Thoracic aorta (tissue), 2 donors: ENCODE measurements at places on chromosomes 4 and X. TPM values are rescaled to one million over a fixed set of nuclear protein-coding genes. Genes with fewer than 3 reads are reported as not detected.

DNA sequence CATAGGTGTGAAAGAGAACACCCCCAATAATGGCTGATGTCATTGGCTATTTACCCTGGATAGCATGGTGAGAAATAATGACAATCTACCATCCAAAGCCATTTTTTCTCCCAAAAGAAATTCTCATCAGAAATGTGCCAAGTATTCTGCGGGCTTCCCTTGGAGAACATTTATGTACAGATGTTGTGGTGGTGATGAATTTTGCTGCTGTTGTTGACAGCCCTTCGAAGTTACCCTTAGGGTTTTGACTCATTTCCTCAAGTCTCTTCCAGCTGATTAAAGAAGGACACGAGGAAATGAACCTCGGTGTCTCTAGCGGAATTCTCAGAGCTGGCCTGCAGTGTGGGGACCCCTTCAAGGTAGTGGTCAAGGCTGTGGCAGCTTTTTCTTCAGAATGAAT lies 3.4 kb downstream of the KIT start:
- H3K4me1 ChIP-seq = peaks cover 7% of the 10 kb centered on the region
- no peaks in the 10 kb centered on the region for H3K27me3 ChIP-seq
- H3K4me3 ChIP-seq = no peak overlapping the region
- H3K36me3 ChIP-seq = no peaks in the 10 kb centered on the region

GRCh38 chrX:874061-874460 lies 243.5 kb downstream of the SHOX start:
- H3K4me1 ChIP-seq = no peaks in the 10 kb centered on the region
- H3K27me3 ChIP-seq = no peaks in the 10 kb centered on the region
- DNase-seq = no peak
- no peaks in the 10 kb centered on the region for H3K36me3 ChIP-seq
- H3K4me3 ChIP-seq = no peak overlapping the region

The HTN1 gene
- not detected for total RNA-seq

- no peak overlapping the region for H3K4me3 ChIP-seq
- H3K27me3 ChIP-seq = no peaks in the 10 kb centered on the region
- no peak overlapping the region for H3K27ac ChIP-seq
Measured at GRCh38 chr4:172546782-172547181, 621.8 kb upstream of the GALNT7 start.

DNA sequence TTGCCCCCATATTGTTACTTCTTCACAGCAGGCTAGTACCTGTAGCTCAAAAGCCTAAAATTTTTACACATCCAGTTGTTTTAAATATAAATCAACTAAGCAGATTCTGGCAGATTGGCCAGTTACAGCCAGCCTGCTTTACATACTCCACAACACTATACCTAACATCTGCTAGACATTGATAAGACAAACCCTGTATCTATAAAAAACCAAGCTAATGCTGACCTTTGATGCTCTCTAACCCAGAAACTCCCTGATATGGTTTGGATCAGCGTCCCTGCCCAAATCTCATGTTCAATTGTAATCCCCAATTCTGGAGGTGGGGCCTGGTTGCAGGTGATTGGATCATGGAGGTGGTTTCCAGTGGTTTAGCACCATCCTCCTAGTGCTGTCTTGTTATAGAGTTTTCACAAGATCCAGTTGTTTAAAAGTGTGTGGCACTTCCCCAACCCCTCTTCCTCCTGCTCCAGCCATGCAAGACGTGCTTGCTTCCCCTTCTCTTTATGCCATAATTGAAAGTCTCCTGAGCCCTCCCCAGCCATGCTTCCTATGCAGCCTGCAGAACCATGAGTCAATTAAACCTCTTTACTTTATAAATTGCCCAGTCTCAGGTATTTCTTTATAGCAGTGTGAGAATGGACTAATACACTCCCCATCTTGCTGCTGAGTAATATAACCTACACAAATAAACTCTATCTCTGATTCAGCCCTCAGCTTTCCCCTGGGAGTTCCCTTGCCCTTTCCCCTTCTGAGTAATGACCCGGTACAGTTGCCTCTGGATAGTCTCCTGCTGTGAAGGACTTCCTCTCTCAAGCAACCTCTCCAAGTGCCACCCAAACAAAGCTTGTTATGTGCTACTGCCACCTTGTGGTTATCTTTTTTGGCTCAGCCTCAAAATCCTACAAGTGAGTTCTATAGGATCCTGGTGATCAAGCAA lies 39.6 kb downstream of the ZCCHC13 start:
- no peaks in the 10 kb centered on the region for H3K4me1 ChIP-seq
- no peak overlapping the region for H3K27ac ChIP-seq
- DNase-seq = peak; percentile 11
- H3K4me3 ChIP-seq = no peak overlapping the region

The HDX gene
- total RNA-seq = 6.0 TPM

The CXCL6 gene
- not detected for total RNA-seq

DNA sequence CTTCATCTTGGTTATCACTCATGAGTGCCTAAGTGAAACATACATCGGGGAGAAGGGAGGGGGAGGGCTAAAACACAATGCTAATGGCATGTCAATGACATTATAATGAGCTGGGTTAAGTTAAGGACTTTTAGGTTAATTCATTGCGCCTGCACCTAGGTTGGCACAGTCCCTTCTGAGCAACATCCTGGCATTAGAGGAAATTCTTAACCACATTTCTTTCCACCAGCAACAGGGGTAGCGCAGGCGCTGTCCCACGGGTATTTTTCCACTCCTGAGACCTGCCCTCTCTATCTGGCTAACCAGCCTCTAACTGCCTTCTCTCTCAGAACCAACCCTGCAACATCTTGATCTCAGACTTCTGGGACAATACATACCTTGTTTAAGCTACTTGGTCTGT lies 39.0 kb upstream of the PROM1 start:
- no peaks in the 10 kb centered on the region for H3K27me3 ChIP-seq
- H3K36me3 ChIP-seq = no peaks in the 10 kb centered on the region
- H3K4me1 ChIP-seq = peaks cover under 1% of the 10 kb centered on the region
- no peak overlapping the region for H3K27ac ChIP-seq

- DNase-seq = no peak
- no peaks in the 10 kb centered on the region for H3K27me3 ChIP-seq
- no peak overlapping the region for H3K27ac ChIP-seq
- H3K36me3 ChIP-seq = no peaks in the 10 kb centered on the region
- H3K4me3 ChIP-seq = no peak overlapping the region
Measured at GRCh38 chrX:143580266-143580665, 55.6 kb downstream of the SLITRK4 start.

- no peak for DNase-seq
- H3K27ac ChIP-seq = no peak overlapping the region
- no peaks in the 10 kb centered on the region for H3K36me3 ChIP-seq
- no peaks in the 10 kb centered on the region for H3K4me1 ChIP-seq
- H3K27me3 ChIP-seq = no peaks in the 10 kb centered on the region
Measured at GRCh38 chrX:55130481-55130880, 41.7 kb downstream of the PAGE2 start.

- H3K27ac ChIP-seq = no peak overlapping the region
- peaks cover 11% of the 10 kb centered on the region for H3K4me1 ChIP-seq
- no peaks in the 10 kb centered on the region for H3K36me3 ChIP-seq
- DNase-seq = no peak
- no peak overlapping the region for H3K4me3 ChIP-seq
Measured at GRCh38 chr4:173488074-173488473, 42.0 kb downstream of the HAND2 start.

- no peak overlapping the region for H3K27ac ChIP-seq
- H3K27me3 ChIP-seq = no peaks in the 10 kb centered on the region
- no peak for DNase-seq
- no peaks in the 10 kb centered on the region for H3K36me3 ChIP-seq
- H3K4me3 ChIP-seq = peak overlapping the region; percentile 73
Measured at GRCh38 chrX:11666952-11667685, 1.4 kb upstream of the ARHGAP6 start.

DNA sequence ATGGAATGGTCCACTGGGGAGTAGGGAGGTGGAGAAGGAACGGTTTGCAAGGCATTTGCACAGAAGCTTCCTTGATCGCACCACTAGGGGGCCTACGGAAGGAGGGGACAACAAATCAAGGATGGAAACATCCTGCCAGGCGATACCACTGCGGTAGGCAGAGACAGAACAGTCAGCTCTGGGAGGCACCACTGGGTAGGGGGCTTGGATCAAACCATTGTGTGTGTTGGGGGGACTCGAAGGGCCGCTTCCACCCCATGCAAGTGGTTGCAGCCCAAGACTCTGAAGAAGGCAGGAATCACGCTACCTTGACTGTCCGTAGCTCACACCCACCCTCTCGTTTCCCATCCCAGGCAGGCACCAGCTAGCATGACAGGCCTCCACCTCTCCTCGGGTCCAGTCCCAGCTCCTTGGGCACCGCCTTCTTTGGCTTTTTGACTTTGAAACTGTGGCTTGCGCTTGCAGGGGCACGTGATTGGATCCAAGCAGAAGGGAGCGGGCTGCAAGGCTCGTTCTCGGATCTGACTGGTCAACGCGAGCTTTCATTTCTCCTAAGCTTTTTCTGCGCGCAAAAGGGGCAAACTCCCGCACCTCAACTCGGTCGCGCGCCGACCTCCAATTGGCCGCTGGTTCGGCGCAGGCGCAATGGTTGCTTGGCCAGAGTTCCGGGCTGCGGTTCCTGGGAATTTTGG lies 28.4 kb downstream of the GAGE1 start:
- no peak for DNase-seq
- no peaks in the 10 kb centered on the region for H3K36me3 ChIP-seq
- no peak overlapping the region for H3K4me3 ChIP-seq
- no peak overlapping the region for H3K27ac ChIP-seq

GRCh38 chr4:164866817-164867490 lies 10.0 kb upstream of the APELA start:
- DNase-seq = no peak
- H3K27me3 ChIP-seq = no peaks in the 10 kb centered on the region
- H3K36me3 ChIP-seq = no peaks in the 10 kb centered on the region
- H3K4me3 ChIP-seq = no peak overlapping the region

GRCh38 chr4:152807294-152807829 lies 27.6 kb downstream of the ARFIP1 start:
- H3K27me3 ChIP-seq = no peaks in the 10 kb centered on the region
- no peaks in the 10 kb centered on the region for H3K36me3 ChIP-seq
- H3K4me1 ChIP-seq = peaks cover 9% of the 10 kb centered on the region
- no peak for DNase-seq
- H3K4me3 ChIP-seq = no peak overlapping the region

GRCh38 chr4:189029976-189030504 lies 890.8 kb downstream of the TRIML1 start:
- DNase-seq = no peak
- H3K4me1 ChIP-seq = no peaks in the 10 kb centered on the region
- H3K36me3 ChIP-seq = no peaks in the 10 kb centered on the region
- H3K27ac ChIP-seq = no peak overlapping the region
- no peak overlapping the region for H3K4me3 ChIP-seq

The PNCK gene
- 3.2 TPM for total RNA-seq

DNA sequence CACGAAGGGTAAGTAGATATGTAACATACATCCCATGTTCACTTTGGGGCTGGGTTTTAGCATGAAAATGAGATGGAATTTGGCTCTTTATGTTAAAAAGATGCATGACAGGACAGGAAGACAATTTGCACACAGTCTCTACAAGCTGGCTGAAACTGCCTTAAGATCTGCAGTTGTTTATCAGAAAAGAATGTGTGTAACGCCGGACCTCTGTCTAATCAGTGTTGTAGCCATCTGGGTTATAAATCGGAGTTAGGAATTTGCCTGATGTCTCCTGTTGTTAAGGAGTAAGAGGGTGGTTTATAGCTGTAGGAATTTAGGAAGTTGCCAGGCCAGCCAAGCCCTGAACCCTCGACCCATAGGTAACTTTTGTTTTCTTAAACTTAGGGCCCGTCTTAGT lies 562.9 kb upstream of the FAT1 start:
- H3K4me1 ChIP-seq = no peaks in the 10 kb centered on the region
- H3K4me3 ChIP-seq = no peak overlapping the region
- no peaks in the 10 kb centered on the region for H3K36me3 ChIP-seq
- no peak for DNase-seq
- H3K27ac ChIP-seq = no peak overlapping the region
- no peaks in the 10 kb centered on the region for H3K27me3 ChIP-seq

- no peaks in the 10 kb centered on the region for H3K36me3 ChIP-seq
- no peaks in the 10 kb centered on the region for H3K27me3 ChIP-seq
- H3K4me3 ChIP-seq = no peak overlapping the region
Measured at GRCh38 chr4:5224340-5224739, 173.1 kb downstream of the STK32B start.

The TET2 gene
- 31.7 TPM for total RNA-seq

- H3K27ac ChIP-seq = no peak overlapping the region
- H3K27me3 ChIP-seq = no peaks in the 10 kb centered on the region
- H3K36me3 ChIP-seq = no peaks in the 10 kb centered on the region
- H3K4me3 ChIP-seq = peak overlapping the region; percentile 89
Measured at GRCh38 chr4:183906489-183906738, 1.3 kb downstream of the STOX2 start.
